ENCODE measurements at places on chromosomes 6 and 20. TPM values are rescaled to one million over a fixed set of nuclear protein-coding genes. Genes with fewer than 3 reads are reported as not detected.

Gene SLC22A16
- not detected for total RNA-seq

DNA sequence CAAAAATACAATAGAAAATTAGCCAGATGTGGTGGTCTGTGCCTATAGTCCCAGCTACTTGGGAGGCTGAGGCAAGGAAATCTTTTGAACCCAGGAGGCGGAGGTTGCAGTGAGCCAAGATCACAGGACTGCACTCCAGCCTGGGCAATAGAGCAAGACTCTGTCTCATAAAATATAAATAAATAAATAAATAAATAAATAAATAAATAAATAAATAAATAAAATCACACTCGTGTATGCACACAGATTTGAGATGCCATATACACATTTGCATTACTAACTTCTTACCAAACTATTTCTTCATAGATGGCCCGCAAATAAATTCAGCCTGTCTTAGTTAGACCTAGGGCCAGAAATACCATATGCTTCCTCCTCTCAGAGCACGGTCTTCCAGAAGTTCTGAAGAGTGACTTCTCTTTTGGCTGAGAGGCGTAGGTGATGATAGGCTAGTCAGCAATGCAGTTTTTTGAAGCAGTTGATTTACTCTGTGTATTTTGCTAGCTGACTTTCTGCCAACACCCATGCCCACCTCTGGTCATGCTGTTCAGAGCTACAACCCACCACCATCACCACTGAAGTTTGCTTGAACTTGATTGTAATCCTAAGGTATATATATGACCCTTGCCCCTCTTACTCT, 150.1 kb downstream of the SASH1 start:
- no peak overlapping the region for H3K4me3 ChIP-seq
- no peak overlapping the region for H3K27ac ChIP-seq
- peaks cover 22% of the 10 kb centered on the region for H3K36me3 ChIP-seq
- H3K27me3 ChIP-seq: no peaks in the 10 kb centered on the region
- H3K4me1 ChIP-seq: peaks cover 14% of the 10 kb centered on the region

Gene OR2B6
- not detected for total RNA-seq

Gene TMEM170B
- 5.7 TPM for total RNA-seq

Gene SYTL3
- 6.1 TPM for total RNA-seq

DNA sequence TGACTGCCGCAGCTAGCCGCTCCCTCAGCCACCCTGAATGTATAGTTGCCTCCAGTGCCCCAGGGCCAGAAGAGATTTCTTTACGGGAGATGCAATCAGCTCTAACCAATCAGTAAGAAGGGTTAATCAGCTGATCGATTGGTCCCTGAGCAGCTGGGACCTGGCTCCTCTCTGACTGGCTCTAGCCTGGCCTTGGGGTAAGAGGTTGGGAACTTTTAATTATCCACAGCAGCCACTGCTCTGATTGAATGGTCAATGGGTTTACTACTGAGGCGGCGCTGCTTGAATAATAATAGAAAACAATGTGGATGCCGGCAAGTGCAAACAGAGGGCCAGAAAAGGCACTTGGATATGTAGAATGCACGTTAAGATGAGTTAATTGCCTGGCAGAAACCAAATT, 99.8 kb downstream of the TFAP2A start:
- H3K27me3 ChIP-seq: no peaks in the 10 kb centered on the region
- H3K27ac ChIP-seq: peak overlapping the region; percentile 60
- no peak overlapping the region for H3K4me3 ChIP-seq
- H3K36me3 ChIP-seq: no peaks in the 10 kb centered on the region
- DNase-seq: no peak

DNA sequence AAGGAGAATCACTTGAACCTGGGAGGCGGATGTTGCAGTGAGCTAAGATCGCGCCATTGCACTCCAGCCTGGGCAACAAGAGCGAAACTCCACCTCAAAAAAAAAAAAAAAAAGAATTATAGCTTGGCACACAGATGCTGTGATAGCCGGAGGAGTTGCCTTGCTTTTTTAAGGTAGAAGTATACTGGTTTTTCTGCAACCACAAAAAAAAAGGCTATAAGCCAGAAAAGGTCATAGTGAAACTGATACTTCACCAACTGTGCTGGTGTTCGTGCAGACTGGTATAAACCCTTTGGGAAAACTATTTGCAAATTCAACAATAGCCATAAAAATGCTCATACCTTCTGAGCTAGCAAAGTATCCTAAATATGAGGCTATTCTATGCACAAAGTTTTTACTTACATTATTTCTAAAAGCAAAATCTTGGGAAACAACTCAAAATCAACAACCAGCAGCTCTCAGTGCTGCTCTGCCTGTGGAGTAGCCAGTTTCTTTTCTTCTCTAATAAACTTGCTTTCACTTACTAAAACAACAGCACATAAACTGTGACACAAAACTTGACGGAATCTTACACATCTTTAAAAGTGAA, 44.0 kb downstream of the B4GALT5 start:
- no peaks in the 10 kb centered on the region for H3K27me3 ChIP-seq
- no peak for DNase-seq
- H3K27ac ChIP-seq: no peak overlapping the region
- no peak overlapping the region for H3K4me3 ChIP-seq
- no peaks in the 10 kb centered on the region for H3K36me3 ChIP-seq

GRCh38 chr20:58981628-58982364, 740 bp downstream of the NELFCD start:
- DNase-seq: no peak
- peaks cover 29% of the 10 kb centered on the region for H3K4me1 ChIP-seq
- peak overlapping the region; percentile 91 for H3K27ac ChIP-seq
- peak overlapping the region; percentile 85 for H3K4me3 ChIP-seq
- peaks cover 5% of the 10 kb centered on the region for H3K36me3 ChIP-seq

DNA sequence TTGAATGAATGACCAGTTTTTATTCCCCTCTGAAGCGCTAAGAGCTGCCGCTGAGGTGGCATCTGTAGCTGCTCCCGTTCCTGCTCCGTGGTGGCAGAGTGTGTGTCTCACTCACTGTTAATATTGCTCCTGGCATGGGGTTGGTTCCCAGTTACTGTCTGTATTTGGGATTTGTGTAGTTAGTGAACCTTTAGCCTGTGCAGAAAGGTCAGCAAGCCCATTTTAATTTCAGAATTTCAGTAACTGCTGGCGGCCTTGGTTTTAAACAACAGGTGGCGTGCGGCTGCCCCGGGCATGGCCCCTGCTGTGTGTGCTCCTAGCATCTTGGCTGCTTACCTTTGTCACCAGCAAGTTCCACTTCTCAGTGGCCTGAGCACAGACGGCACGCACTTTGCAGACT, 54.1 kb upstream of the SLC22A1 start:
- no peak overlapping the region for H3K27ac ChIP-seq
- no peak for DNase-seq
- no peak overlapping the region for H3K4me3 ChIP-seq
- no peaks in the 10 kb centered on the region for H3K4me1 ChIP-seq
- peaks cover 54% of the 10 kb centered on the region for H3K36me3 ChIP-seq
- no peaks in the 10 kb centered on the region for H3K27me3 ChIP-seq

DNA sequence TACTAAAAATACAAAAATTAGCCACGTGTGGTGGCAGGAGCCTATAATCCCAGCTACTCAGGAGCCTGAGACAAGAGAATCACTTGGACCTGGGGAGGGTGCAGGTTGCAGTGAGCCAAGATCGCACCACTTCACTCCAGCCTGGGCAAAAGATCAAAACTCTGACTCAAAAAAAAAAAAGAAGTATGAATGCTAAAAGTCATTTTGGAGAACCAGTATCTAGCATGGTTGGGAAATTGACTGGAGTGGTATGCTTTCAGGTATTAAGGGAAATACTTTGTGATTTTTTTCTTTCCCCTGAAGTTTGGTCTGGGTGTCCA, 30.1 kb downstream of the PCMT1 start:
- H3K27ac ChIP-seq: no peak overlapping the region
- H3K27me3 ChIP-seq: no peaks in the 10 kb centered on the region
- no peak overlapping the region for H3K4me3 ChIP-seq
- peaks cover 24% of the 10 kb centered on the region for H3K36me3 ChIP-seq
- no peak for DNase-seq

DNA sequence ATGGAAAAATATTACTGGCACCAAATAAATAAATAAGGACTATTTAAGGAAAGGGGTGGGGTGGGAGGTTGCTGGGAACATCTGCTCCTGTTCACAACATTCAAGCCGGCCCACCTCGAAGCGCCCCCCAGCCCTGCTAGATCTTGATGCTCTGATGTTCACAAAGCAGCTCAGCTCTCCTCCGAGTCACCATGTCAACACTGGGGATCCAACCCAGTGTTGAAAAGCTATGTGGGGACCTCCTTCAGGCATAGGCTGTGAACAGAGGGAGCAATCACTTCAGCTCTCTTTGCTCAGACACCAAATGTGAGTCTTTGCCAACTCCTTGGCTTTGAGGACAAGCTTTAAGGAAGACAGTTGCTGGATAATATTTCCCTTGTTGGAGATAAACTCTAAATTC, 176.8 kb upstream of the NT5E start:
- no peaks in the 10 kb centered on the region for H3K4me1 ChIP-seq
- no peak for DNase-seq
- no peak overlapping the region for H3K27ac ChIP-seq

DNA sequence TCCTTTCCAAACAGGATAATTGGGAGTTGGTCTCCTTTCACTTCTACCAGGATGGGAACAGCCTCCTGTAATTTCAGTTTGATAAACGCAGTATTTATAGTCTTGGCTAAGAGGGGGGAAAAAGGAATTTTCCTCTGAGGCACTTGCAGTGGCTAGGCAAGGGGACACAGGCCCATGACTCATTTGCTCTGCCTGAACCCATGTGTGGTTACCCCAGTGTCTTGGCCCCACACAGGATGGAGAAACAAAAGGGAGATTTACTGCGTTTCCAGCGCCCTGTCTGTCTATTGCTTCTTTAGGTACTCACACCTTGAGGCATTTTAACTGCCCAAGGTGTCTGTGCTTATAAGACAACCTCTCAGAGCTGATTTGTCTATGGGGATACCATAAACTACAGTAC, 74.8 kb upstream of the NEDD9 start:
- H3K36me3 ChIP-seq: peaks cover 6% of the 10 kb centered on the region
- H3K4me3 ChIP-seq: no peak overlapping the region
- DNase-seq: no peak
- no peak overlapping the region for H3K27ac ChIP-seq
- no peaks in the 10 kb centered on the region for H3K27me3 ChIP-seq
- no peaks in the 10 kb centered on the region for H3K4me1 ChIP-seq

Gene SNRPB
- 146 TPM for total RNA-seq

Gene CTAGE9
- not detected for total RNA-seq

- no peak overlapping the region for H3K27ac ChIP-seq
- H3K36me3 ChIP-seq: no peaks in the 10 kb centered on the region
- peaks cover 30% of the 10 kb centered on the region for H3K27me3 ChIP-seq
These were observed 189.9 kb upstream of the RIN2 start for GRCh38 chr20:19568128-19568527.

Gene GRM1
- 0.16 TPM for total RNA-seq

DNA sequence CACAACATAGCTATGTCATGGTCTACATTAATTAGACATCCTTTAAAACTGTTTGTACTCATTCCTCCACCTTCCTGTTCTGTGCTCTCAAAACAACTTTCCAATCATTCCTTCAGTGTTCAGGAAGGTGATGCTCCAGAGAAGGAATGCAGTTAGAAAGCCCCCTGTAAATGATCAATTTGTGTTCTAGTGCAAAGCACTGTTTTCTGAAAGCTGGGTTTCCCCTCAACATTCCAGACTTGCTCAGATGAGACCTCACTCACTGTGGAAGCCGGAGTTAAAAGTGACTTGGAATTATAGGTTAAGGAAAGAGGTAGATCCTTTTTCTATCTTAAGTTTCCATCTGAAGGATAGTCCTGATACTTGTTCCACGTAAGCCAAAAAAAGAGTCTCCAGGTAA, 95.9 kb downstream of the BMP2 start:
- DNase-seq: no peak
- no peak overlapping the region for H3K27ac ChIP-seq
- peaks cover 5% of the 10 kb centered on the region for H3K4me1 ChIP-seq
- H3K4me3 ChIP-seq: no peak overlapping the region
- H3K27me3 ChIP-seq: no peaks in the 10 kb centered on the region
- H3K36me3 ChIP-seq: no peaks in the 10 kb centered on the region

GRCh38 chr6:2111162-2111677, 134.2 kb downstream of the GMDS start:
- H3K4me3 ChIP-seq: no peak overlapping the region
- peaks cover 24% of the 10 kb centered on the region for H3K4me1 ChIP-seq
- H3K27ac ChIP-seq: no peak overlapping the region
- H3K27me3 ChIP-seq: peaks cover 2% of the 10 kb centered on the region

Gene ARMH2
- not detected for total RNA-seq

Gene PPIL6
- 4.8 TPM for total RNA-seq

GRCh38 chr20:46203510-46203837, 85.4 kb downstream of the CD40 start:
- no peak for DNase-seq
- no peaks in the 10 kb centered on the region for H3K36me3 ChIP-seq
- H3K4me1 ChIP-seq: peaks cover 2% of the 10 kb centered on the region
- no peak overlapping the region for H3K27ac ChIP-seq
- no peak overlapping the region for H3K4me3 ChIP-seq

Gene ADAM33
- total RNA-seq: 91.1 TPM

- peak overlapping the region; percentile 23 for H3K27ac ChIP-seq
- no peaks in the 10 kb centered on the region for H3K36me3 ChIP-seq
- H3K27me3 ChIP-seq: no peaks in the 10 kb centered on the region
These were observed 72.2 kb upstream of the PTCHD4 start for GRCh38 chr6:48183178-48183577.

- peaks cover 56% of the 10 kb centered on the region for H3K36me3 ChIP-seq
- H3K27me3 ChIP-seq: no peaks in the 10 kb centered on the region
- H3K27ac ChIP-seq: no peak overlapping the region
These were observed 10.8 kb downstream of the APMAP start for GRCh38 chr20:24981790-24982189.

Gene EDN1
- total RNA-seq: 8.5 TPM

GRCh38 chr6:168871642-168872315, 381.9 kb downstream of the THBS2 start:
- H3K36me3 ChIP-seq: no peaks in the 10 kb centered on the region
- H3K27ac ChIP-seq: no peak overlapping the region
- H3K4me3 ChIP-seq: no peak overlapping the region
- no peak for DNase-seq
- H3K4me1 ChIP-seq: peaks cover 9% of the 10 kb centered on the region

GRCh38 chr20:56859039-56859800, 230.1 kb downstream of the TFAP2C start:
- peak overlapping the region; percentile 30 for H3K4me3 ChIP-seq
- peaks cover 4% of the 10 kb centered on the region for H3K27me3 ChIP-seq
- peak overlapping the region; percentile 90 for H3K27ac ChIP-seq
- H3K36me3 ChIP-seq: no peaks in the 10 kb centered on the region
- H3K4me1 ChIP-seq: peaks cover 27% of the 10 kb centered on the region

DNA sequence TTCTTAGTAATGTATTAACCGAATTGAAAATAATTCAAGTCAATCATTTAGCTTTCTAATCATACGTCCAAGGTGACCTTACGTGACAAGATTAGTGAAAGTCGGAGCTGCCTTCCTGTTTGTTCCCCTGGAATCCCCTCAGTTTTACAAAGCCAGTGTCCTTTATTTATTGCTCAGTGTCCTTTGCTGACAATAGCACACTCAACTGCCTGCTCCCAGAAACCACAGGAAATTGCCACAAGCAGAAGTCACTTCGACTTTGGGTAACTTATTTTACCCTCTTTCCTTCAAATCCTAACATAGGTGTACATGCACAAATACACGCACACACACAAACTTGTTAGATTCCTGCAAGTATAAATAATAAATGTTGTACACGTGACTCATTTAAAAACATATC, 1167.7 kb upstream of the ADGRB3 start:
- no peaks in the 10 kb centered on the region for H3K4me1 ChIP-seq
- H3K4me3 ChIP-seq: no peak overlapping the region
- H3K36me3 ChIP-seq: no peaks in the 10 kb centered on the region
- DNase-seq: no peak
- H3K27ac ChIP-seq: no peak overlapping the region
- H3K27me3 ChIP-seq: no peaks in the 10 kb centered on the region

Gene SPATA25
- total RNA-seq: 3.4 TPM

GRCh38 chr6:5671601-5672559, 334.8 kb downstream of the NRN1 start:
- H3K27me3 ChIP-seq: no peaks in the 10 kb centered on the region
- no peak for DNase-seq
- no peaks in the 10 kb centered on the region for H3K36me3 ChIP-seq
- no peak overlapping the region for H3K4me3 ChIP-seq
- H3K4me1 ChIP-seq: peaks cover 22% of the 10 kb centered on the region

Gene GNAS-AS1
- total RNA-seq: 6.3 TPM
